NCI-H774 (cell line): ENCODE measurements at places on chromosomes 3 and 15.

- no peak for DNase-seq
Measured at GRCh38 chr3:159852266-159852665, 136.4 kb upstream of the IL12A start.

DNA sequence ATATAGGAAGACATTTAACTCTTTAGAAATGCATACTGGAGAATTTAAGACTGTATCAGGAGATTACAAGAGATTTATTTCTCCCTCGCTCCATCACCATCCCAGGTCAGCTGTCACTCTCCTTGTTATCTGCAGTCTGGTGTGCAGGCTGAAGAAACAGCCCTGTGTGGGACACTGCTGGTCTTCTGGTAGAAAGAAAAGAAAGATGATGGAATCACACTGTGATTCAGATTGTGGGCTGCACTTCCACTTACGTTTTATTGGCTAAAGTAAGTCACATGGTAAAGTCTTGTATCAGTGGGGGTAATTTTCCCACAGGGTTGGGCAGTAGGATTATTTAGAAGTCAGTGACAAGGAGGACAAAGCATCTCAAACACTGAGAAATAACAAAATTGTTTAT is 18.1 kb upstream of the ATP1B3 start:
- DNase-seq = no peak

DNA sequence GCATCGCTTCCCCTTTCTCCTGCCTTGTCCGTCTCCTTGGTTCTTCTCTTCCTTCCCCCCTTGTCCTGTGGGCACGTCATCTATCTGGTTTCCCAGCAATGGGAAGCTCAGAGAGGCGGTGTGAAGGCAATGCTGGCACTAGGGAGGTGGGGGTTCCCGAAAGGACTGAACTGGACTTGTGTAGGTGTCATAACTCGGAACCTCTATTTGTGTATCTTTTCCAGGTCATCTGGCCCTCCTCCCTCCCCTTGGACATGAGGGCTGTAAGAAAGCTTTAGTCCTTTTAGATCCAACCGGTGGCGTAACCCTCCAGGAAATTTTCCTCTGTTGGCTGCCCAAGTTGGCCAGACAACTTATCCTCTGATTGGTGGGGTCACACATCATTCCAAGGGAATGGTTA is 231.5 kb upstream of the TLE3 start:
- DNase-seq = no peak

DNA sequence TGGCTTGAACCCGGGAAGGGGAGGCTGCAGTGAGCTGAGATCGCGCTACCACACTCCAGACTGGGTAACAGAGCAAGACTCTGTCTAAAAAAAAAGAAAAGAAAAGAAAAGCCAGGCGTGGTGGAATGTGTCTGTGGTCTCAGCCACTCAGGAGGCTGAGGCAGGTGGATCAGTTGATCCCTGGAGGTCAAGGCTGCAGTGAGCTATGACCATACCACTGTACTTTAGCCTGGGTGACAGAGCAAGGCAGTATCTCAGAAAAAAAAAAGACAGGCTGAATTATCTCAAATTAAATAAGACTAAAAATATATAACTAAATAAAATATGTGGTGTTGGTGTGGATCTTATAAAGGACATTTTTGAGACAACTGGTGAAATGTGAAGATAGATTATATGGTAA is 20.6 kb downstream of the SMARCC1 start:
- no peak for DNase-seq

DNA sequence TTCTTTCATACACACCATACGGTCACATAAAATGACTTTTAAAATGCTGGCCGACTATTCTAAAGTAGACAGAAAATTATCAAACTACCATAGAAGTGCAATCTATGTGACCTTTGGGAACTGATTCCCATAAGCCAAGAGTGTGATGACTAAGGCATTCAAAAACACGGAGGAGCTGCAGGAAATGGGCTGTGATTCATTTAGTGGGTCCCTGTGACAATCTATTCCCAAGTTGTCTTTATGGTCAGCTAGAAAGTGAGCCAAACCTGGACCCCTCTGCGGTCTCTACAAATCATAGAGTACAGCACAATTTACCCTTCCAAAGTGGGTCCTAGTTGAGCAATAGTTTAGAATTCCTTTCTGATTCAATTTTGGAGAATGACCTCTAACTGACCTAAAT is 251.5 kb upstream of the CBLB start:
- DNase-seq = no peak

- DNase-seq = no peak
Measured at GRCh38 chr3:71361334-71361890, 222.1 kb downstream of the FOXP1 start.

DNA sequence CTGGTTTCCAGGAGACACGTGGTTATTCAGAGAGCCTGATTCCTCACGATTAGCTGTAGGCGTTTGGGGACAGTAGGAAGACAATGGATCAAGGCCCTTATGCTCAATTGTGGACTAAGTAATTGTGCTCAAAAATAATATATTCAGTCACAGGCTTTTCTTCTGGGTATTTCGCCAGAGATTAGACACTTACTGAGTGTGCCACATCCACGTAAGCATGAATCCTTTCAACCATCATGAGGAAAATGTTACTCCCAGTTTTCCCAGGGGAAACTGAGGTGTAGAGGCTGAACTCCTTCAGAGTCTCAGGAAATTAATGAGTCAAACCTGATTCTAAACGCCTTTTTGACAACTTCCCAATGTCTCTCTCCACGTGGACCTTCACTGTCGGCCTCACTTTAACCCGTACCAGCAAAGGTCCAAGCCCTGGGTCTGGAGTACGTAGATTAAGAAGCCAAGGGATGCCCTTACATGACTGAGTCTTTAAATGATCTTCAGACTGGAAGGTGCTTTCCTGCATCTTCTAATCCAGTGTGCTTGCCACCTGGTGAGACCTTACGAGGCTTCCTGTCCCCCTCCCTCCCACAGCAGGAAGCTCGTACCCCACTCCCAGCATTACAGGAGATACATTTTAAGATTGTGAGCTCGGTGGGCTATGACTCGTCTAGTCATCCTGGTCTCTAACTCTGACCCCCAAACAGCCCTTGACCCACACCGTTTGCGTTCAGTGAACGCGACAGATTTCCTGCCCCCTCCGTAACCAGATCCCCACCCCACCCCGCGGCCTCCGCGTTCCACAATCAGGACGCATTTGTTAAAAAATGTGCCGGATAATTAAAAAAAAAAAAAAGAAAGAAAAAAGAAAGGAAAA is 1.7 kb downstream of the PKM start:
- DNase-seq = no peak

DNA sequence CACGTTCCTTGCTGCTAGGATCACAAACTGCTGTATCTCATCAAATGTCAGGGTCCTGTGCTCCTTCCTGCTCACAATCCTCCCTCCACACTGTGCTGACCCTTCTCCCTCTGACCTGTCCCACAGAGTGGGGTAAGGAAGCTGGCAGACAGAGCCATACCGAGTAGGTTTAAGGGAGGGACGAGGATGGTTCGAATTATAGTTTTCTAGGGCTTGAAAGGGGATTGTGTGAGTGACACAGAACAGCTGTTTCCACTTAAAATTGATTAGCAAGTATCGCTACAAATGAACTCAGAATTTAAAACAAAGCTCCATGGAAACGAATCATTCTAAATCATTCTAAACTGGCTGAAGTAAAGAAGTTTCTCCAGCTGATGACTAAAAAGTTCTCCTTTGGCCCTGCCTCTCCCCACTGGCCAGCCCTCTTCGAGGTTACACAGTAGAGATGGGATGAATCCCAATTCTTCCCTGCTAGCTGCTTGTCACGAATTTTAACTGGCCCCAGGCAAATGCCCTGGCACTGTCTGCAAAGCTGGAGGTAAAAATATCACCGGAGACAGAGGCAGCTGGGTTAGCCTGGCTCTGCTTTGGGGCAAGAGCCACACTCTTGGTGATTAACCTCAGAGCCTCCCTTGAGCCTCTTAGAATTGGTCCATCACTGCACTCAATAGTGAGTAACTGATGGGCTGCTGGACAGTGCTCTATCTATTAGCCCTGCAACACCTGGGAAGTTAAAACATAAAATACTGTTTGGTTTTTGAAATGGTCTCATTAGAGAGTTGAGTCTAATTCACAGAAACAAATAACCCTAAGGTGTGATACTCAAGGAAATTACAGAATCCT is 194.9 kb downstream of the CHST2 start:
- DNase-seq = no peak

DNA sequence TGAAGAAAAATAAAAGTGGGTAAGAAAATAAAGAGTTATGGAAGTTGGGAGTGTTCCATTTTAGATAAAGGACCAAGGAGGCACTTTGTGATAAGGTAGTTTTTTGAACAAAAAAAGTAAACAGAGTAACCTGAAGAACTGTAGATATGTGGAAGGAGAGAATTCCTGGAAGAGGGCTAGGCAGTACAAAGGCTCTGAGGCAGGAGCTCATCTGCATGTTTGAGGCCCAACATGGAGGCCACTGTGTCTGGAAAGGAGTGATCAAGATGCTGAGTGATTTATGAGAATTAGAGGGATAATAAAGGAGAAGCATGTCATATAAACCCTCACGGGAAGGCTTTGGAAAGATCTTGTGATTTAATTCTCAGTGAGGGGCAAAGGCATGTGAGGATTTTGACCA is 126.5 kb downstream of the DTWD1 start:
- DNase-seq = no peak

DNA sequence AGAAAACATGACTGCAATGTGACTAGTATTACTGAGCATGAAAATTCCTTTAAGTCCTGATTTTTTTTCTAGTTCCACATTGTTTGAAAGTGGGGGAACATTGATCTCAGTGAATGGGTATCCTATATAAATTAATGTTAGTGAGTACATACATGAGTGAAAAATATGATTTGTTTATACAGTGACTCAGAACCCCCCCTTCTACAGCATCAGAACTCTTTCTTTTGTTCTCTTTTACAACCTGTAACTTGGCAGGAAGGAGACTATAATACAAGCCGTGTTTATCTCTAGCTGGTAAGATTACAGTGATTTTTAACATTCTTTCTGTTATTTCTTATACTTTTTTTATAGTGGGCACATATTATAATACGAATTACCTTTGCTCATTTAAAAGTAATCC is 384.7 kb downstream of the PDCD6IP start:
- DNase-seq = no peak

DNA sequence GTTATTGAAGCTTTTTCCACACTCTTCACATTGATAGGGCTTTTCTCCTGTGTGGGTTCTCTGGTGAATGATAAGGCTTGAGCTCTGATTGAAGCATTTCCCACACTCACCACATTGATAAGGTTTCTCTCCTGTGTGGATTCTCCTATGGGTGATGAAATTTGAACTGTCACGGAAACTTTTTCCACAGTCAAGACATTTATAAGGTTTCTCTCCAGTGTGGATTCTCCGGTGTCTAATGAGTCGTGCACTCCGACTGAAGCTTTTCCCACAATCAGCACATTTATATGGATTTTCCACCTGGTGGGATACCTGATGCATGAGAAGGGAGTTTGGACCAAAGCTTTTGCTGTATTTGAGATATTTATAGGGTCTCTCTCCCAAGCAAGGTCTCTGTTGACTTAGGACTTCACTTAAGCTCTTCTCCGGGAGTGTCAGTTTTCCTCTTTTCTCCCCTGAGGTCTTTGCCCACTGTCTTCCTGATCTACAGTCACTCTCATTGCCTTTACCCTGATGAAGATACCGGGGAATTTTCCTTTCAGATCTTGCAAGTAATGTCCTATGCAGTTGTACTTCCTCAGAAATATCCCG is 9.4 kb downstream of the ZSCAN29 start:
- no peak for DNase-seq

DNA sequence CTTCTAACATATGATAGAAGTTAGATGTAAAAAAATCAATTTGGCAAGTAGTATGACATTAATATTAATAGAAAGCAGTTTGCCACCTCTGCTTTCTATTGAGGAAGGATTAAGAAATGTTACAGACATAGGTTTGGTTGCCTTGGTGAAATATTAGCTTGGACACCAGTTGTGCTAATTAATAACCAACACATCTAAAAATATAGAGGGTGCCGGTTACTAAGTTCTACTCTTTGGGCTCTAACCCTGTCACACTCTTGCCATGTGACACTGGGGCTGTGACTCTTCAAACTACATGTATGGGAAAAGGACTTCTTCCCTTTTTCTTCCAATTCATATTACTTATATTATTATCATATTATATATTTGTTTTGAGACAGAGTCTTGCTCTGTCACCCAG is 64.4 kb downstream of the TRIM71 start:
- DNase-seq = no peak

- DNase-seq = no peak
Measured at GRCh38 chr3:8500989-8501370, 643 bp upstream of the LMCD1 start.

DNA sequence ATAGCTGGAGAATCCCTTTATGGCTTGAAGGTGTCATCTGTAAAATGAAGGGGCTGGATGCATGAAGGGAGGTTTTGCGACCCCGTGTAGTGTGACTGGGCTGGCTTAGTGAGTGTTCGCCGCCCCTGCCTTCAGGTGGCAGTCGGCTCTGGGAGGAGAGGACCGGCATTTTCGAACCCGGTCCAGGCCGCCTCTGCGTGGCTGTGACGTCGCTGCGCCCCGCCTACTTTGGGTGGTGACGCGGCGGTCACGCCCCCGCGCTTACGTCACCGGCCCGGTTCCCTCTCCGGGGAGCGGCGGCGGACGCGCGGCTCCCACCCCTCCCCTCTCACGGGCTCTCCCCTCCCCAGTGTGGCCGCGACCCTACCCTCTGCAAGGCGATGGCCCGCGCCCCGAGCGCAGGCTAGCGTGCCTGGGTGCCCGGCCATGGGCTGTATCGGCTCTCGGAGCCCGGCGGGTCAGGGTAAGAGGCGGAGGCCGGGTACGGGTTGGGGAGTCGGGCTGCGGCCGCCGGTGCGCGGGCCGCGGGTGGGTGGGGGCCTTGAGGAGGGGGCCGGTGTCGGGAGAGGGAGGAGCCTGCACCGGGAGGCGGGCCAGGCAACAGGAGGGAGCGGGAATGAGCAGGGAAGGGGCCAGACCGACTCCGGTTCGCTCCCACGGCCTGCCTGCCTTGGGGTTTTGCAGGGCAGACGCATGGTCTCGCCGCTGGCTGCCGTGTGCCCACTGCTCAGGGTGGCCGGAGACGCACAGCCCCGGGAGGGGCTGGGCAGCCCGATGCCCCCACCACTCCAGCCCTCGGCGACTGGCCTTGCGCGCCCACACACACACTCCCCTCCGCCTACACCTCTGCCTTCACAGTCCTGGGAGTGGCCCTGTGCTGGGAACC is 1.5 kb upstream of the FAM131A start:
- peak; percentile 91 for DNase-seq

DNA sequence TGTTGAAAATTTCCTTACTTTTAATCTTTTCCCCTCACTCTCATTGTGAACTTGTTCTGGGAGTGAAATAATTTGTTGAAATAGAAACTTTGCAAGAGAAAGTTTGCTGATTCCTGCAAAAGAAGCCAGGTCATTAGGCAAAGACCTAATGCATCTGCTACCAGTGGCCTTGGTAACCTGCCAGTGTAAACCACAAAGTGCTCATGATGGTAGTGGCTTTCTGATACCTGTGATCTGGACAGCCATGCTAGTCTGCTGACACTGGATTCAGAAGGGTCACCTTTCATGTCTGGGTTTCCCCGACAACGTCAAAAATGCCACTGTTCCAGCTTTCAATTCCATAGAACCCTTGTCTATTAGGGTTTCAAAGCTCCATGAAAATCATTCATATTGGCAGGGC is 123.7 kb upstream of the MCTP2 start:
- no peak for DNase-seq
